ENCODE measurements at places on chromosomes 2 and 18.
A peak's percentile ranks its signal among the peaks of the same experiment; 100 is the strongest.

GRCh38 chr2:3587021-3587420 is 7.9 kb upstream of the COLEC11 start:
- no peak for DNase-seq

GRCh38 chr2:173979751-173980351 is 14.7 kb upstream of the SP3 start:
- DNase-seq: no peak

DNA sequence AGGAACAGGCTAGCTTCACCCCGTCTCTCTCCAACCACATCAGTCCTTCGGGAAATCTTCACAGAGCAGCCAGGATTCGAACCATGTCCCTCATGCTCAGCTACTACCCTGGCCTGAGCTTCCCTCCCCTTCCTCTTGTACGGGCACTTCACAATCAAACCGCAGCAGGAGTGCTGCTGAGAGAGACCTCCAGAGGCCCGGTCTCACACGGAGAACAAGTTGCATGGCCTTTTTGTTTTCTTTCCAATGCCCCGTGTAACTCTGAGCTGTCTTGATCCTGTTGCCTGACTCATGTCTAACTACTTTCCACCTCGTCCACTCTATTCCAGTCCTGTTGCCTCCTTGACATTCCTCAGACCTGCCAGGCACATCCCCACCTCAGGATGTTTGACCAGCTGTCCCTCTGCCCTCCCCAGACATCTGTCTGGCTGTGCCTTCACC is 25.4 kb downstream of the FBLN7 start:
- no peak for DNase-seq

GRCh38 chr2:130339885-130340745 is 2.6 kb upstream of the IMP4 start:
- DNase-seq: no peak

DNA sequence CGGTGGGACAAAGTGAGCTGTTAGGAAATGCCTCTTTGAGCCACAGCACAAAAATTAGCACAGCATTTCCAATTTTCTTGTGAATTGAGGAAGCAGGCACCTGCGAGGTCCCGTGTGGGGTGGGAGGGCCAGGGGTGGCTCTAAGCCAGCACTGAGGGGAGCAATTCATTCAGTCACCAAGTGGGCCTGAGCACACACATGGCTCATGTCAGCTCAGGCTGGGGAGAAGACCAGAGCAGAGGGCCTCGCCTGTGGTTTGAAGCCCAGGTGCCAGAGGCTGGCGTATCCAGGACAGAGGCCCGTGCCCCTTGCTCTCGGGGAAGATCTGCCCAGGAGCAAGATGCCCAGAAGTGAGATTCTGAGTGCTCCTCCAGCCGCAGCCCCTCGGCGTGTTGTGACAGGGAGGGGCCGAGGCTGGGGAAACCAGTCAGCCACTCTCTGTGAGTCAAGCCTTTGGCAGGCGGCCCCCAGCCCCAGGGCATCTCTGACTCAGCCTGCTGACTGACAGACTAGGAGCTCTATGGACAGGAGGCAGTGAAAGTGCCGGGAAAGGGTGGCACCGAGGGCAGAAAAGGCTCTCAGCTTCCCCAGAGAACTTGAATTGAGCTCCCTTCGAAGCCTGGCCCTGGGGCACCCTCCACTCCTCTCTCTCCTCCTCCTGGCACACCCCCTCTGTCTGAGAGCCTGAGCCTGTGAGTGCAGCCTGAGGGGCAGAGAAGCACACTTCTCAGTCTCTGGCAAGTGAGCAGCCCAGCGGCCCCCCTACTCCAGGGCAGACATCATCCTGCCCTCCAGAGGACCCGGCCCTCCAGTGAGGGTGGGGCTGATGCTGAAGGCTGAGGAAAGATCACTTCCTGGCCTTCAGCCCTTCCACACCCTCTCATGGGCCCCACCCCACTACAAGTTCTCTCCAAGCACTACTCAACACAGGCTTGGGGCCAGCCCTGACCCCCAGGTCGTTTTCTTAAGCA is 32.3 kb downstream of the CYP26B1 start:
- no peak for DNase-seq

GRCh38 chr18:6414118-6414722 is 491 bp downstream of the L3MBTL4 start:
- peak; percentile 46 for DNase-seq

- no peak for DNase-seq
These were observed 65.8 kb upstream of the EML6 start for GRCh38 chr2:54657664-54658083.

DNA sequence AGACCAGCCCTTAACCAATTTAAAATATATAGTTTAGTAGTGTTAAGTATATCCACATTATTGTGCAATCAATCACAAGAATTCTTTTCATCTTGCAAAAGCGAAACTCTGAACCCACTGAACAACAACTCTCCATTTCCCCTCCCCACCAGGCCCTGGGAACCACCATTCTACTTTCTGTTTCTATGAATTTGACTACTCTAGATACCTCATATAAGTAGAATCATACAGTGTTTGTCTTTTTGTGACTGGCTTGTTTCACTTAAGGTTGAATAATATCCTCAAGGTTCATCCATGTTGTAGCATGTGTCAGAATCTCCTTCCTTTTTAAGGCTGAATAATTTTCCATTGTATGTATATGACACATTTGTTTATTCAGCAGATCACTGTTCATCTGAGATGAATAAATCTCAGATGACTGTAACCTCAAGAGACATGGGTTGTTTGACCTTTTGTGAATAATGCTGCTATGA is 8.1 kb upstream of the SOS1 start:
- peak; percentile 69 for DNase-seq

DNA sequence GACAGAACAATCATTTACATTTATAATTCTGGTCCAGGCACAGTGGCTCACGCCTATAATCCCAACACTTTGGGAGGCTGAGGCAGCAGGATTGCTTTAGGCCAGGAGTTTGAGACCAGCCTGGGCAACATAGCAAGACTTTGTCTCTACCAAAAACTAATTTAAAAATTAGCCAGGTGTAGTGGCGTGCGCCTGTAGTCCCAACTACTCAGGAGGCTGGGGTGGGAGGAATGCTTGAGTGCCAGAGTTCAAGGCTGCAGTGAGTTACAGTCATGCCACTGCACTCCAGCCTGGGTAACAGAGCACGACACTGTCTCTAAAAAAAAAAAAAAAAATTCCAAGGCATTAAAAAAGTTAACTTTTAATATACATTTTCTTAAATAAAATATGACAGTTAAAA is 88.1 kb downstream of the PLEKHM3 start:
- no peak for DNase-seq

GRCh38 chr18:7617738-7618422 is 50.8 kb downstream of the PTPRM start:
- DNase-seq: no peak

- no peak for DNase-seq
These were observed 22.6 kb upstream of the BCL2 start for GRCh38 chr18:63342206-63342605.

- DNase-seq: no peak
These were observed 574.2 kb downstream of the DCC start for GRCh38 chr18:52914148-52914547.

DNA sequence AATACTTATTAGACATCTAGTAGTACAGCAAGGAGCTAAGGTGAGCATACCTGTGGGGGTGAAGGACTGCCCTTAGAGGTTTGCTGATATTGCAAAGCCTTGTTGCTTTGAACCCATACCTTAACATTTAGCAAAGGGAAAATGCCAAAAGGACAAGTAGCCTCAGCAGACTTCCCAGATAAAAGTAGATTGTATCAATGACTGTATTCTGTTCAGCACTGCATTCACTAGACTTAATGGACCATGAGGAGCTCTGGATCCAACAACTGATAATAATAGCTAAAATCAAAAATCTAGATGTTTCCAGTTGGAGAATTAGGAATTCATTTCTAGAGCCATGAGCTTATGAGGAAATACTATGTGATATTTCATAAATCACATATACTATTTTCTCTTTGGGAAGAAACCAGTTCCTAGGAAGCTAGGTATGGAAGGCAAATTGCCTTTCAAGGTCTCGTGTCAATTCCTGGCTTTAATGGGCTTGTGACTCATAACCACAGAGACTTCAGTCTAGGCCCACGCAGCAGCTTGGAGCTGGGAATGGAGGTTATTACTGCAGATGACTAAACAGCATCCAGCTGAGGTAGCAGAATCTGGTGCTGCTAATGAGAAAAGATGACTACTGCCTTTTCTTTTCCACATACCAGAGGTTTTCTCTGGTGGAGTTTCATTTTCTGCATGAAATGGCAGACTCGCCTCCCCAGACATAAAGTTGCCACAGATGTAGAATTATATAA is 191.2 kb upstream of the NABP1 start:
- DNase-seq: no peak

- DNase-seq: no peak
These were observed 1142.0 kb upstream of the TMEFF2 start for GRCh38 chr2:193336781-193337180.

GRCh38 chr2:224268441-224268840 is 133.5 kb downstream of the FAM124B start:
- no peak for DNase-seq

- no peak for DNase-seq
These were observed 10.0 kb downstream of the SLC4A5 start for GRCh38 chr2:74333175-74333574.

GRCh38 chr18:59592624-59593023 is 104.6 kb downstream of the CCBE1 start:
- DNase-seq: no peak

- no peak for DNase-seq
These were observed 95.8 kb downstream of the SPP2 start for GRCh38 chr2:234146087-234146826.

GRCh38 chr2:152284398-152284797 is 50.6 kb upstream of the FMNL2 start:
- no peak for DNase-seq

DNA sequence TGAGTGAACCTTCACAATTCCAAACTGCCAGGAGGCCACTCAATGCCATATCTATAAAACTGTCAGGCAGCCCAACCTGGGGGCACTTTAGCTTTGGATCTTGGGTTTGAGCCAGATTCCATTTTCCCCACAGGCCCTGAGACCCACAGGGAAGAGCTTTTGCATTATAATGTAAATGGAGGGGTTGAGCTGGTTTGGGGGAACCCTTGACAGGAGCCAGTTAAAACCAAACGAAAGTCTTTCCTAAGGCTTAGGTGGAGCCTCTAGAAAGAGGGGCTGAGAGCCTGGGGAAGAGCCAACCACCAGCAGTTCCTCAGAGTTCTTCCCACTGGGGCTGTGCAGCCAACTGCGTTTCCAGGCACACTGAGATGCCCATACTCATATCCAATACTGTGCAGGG is 42.7 kb downstream of the BCL11A start:
- DNase-seq: no peak

- DNase-seq: no peak
These were observed 19.5 kb downstream of the MALL start for GRCh38 chr2:110095994-110096633.

GRCh38 chr2:215724146-215724545 is 288.3 kb upstream of the FN1 start:
- no peak for DNase-seq

- DNase-seq: no peak
These were observed 101.3 kb upstream of the SOX11 start for GRCh38 chr2:5590886-5591285.

- no peak for DNase-seq
These were observed 92.8 kb downstream of the TRIB2 start for GRCh38 chr2:12809526-12809925.

DNA sequence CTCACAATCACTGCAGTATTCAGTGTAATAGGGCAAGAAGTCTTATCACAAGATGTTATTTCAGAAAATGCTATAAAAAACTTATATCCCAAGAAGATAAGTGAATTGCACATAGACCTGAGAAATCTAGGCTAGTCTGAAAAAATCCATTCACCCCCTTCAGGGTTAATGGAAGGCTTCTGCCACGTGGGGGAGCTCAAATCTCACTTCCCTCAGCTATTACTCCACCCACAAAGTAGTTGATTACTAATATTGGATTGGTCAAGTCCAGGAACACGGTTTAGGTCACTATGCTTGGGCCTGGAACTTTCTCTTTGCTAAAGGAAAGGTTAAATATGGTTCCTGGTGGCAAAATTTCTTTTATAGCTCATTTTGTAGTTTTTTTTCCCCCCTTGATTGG is 51.2 kb upstream of the ADAM23 start:
- DNase-seq: peak; percentile 11

DNA sequence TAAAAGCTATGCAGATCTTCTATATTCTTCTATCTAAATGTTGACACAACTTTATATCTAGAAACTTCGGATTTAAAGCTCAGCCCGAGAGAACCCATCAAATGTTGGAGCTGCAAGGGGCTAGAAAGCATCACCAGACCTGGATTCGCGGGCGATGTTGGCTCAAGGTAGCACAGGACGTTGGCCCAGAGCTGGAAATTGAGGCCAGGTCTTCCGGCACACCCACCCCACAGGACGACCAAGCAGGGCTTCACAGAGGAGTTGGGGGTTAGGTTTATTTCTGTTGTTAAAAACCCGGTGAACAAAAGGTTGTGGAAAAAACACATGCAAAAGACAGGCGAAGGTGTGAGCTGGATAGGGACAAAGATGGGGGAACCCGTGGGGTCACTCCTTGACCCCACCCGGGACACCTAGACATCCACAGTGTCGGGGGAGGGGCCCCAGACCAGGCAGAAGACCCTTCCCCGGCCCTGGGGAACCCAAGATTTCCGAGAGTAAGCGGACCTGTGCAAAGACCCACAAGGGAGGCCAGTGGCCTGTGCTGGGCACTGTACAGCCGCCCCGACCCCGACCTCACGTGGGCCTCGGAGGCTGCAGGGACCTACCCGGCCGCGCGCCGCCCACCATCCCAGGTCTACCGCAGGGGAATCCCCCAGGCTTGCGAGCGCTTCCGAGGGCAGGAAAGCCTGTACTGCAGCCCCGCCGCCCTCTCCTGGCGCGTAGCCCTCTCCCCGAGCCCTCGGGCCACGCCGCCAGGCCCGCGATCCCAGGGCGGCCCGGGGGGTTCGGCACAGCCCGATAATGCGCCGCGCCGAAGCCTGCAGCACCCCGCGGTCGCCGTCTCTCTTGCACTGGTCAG is 1.8 kb upstream of the AGBL5 start:
- peak; percentile 84 for DNase-seq

DNA sequence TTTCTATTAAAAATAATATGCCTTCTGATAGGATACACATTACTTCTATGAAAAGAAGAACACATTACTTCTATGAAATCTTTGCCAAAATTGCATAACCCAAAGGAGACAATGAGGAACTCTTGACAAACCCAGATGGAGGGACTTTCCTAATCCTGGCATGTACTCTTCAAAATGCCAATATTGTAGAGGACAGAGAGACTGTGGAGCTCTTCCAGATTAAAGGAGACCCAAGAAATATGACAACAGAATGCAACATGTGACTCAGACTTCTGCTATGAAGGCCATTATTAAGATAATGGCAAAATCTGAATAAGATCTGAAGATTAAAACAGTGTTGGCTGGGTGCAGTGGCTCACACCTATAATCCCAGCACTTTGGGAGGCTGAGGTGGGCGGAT is 22.2 kb downstream of the SOWAHC start:
- DNase-seq: no peak

GRCh38 chr2:139077099-139077737 is 297.0 kb upstream of the NXPH2 start:
- DNase-seq: no peak

DNA sequence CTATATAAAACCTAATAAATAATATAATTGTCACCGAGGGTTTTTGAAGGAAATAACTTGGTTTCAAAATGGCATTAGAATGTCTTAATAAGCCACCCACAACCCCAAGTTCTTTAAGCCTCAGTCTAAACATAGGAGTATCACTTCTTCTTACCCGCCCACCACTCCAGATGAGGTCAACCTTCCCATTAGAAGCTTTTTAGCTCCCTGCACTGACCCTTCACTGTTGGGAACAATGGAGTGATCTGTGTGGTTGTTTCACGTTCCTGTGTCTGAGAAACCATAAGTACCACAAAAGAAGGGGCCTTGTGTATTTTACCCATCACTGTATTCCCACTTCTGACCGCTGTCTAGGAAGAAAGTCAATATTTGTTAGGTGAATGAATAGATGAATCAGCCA is 326.3 kb upstream of the ZNF521 start:
- no peak for DNase-seq
